ENCODE measurements at places on chromosomes 3 and 15. TPM values are rescaled to one million over a fixed set of nuclear protein-coding genes. Genes with fewer than 3 reads are reported as not detected.

- H3K4me1 ChIP-seq: no peaks in the 10 kb centered on the region
- no peaks in the 10 kb centered on the region for H3K36me3 ChIP-seq
- no peak overlapping the region for H3K27ac ChIP-seq
- H3K27me3 ChIP-seq: peaks cover 3% of the 10 kb centered on the region
- H3K4me3 ChIP-seq: no peak overlapping the region
- DNase-seq: no peak
Measured at GRCh38 chr3:124413989-124414598, 316.2 kb upstream of the UMPS start.

DNA sequence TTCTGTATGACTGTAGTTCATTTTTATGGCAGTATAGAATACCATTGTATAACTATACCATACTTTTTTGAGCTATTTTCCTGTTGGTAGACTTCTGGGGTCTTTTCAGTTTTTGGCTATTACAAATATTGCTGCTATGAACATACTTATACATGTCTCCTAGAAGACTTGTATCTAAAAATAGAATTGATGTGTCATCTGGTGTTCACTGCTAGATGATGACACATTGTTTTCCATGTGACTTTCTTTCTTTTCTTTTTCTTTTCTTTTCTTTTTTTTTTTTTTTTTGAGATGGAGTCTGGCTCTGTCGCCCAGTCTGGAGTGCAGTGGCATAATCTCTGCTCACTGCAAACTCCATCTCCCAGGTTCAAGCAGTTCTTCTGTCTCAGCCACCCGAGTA, 69.8 kb downstream of the SH3GL3 start:
- H3K36me3 ChIP-seq: no peaks in the 10 kb centered on the region
- no peak overlapping the region for H3K4me3 ChIP-seq
- no peaks in the 10 kb centered on the region for H3K4me1 ChIP-seq
- no peak for DNase-seq
- H3K27me3 ChIP-seq: peaks cover 3% of the 10 kb centered on the region
- no peak overlapping the region for H3K27ac ChIP-seq

GRCh38 chr15:74642348-74642733, 26.7 kb downstream of the CLK3 start:
- no peak overlapping the region for H3K4me3 ChIP-seq
- H3K36me3 ChIP-seq: peaks cover 33% of the 10 kb centered on the region
- H3K27ac ChIP-seq: no peak overlapping the region

- DNase-seq: no peak
- peaks cover 6% of the 10 kb centered on the region for H3K36me3 ChIP-seq
- H3K27me3 ChIP-seq: no peaks in the 10 kb centered on the region
- H3K4me3 ChIP-seq: no peak overlapping the region
- H3K4me1 ChIP-seq: peaks cover 18% of the 10 kb centered on the region
Measured at GRCh38 chr3:73070675-73071575, 9.5 kb downstream of the EBLN2 start.

WDR49 gene
- total RNA-seq: 1.9 TPM

CPLX3 gene
- not detected for total RNA-seq

AGBL1 gene
- total RNA-seq: not detected

CPEB1 gene
- total RNA-seq: not detected

SEMA3B gene
- total RNA-seq: 0.99 TPM

ZNF501 gene
- total RNA-seq: 2.2 TPM

U2SURP gene
- 179 TPM for total RNA-seq

RTP3 gene
- not detected for total RNA-seq
